ENCODE measurements at places on chromosomes 7 and 10. TPM values are rescaled to one million over a fixed set of nuclear protein-coding genes. Genes with fewer than 3 reads are reported as not detected.

The GBX1 gene
- not detected for total RNA-seq

The CLCN1 gene
- total RNA-seq: not detected

The CLRN3 gene
- total RNA-seq: not detected

The OPN4 gene
- not detected for total RNA-seq

The IKZF1 gene
- 504 TPM for total RNA-seq

The ZNF394 gene
- total RNA-seq: 28.2 TPM

The GATAD1 gene
- total RNA-seq: 35.5 TPM

DNA sequence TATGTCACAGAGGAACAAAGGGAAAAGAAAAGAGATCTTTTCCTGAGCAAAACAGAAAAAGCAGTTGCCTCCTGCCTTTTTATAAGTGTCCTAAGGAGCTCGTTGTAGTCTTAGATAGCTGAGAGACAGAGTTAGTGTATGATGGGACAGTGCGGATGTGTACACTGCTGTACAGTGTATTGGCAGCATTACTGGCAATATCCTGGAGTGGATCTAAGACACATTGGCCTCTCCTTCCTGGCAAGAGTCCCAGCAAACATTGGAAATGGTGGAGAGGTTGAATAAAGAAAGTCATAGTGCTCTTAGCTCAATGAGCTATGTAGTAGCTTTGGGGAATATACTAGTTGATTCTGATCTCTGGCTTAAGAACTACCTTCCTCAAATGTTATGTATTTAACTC is 22.7 kb downstream of the GARS1 start:
- no peak for DNase-seq

GRCh38 chr7:11533229-11533820 is 298.7 kb downstream of the THSD7A start:
- DNase-seq: no peak

DNA sequence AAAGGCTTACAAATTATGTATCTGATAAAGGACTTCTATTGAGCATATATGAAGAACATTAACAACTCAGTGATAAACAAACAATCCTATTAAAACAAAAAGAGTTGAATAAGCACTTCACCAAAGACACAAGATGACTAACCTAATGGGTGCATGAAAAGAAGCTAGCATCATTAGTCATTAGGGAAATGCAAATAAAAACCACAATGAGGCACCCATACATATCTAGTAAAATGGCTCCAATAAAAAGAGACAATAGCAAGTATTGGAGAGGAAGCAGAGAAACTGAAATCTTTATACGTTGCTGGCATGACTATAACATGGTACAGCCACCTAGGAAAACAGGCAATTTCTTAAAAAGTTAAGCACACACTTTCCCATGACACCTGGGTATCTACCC is 77.6 kb upstream of the ZMIZ1 start:
- DNase-seq: no peak

- DNase-seq: no peak
Observed at GRCh38 chr10:32061440-32061839, 5.2 kb upstream of the KIF5B start.

- no peak for DNase-seq
Observed at GRCh38 chr7:66913118-66914037, 7.6 kb upstream of the TMEM248 start.

- DNase-seq: no peak
Observed at GRCh38 chr10:96345222-96345621, 13.6 kb downstream of the OPALIN start.

DNA sequence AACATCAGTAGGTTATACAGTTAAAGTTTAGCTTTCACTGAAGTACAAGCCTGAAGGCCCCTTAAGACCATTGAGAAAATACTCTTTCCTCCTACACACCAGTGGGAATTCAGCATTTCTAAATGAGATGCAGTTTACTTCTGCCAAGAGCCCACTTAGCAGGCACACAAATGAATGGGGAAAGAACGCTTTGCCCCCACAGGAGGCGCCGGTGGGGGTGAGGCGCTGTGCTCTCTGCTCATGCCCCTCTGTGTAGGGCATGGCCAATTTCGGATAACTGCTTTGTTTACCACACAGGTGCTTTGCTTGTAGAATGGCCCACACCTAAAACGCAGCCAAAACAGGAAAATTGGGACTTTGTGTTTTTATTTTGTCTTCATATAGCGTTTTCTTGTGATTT is 15.9 kb upstream of the LAT2 start:
- DNase-seq: no peak

DNA sequence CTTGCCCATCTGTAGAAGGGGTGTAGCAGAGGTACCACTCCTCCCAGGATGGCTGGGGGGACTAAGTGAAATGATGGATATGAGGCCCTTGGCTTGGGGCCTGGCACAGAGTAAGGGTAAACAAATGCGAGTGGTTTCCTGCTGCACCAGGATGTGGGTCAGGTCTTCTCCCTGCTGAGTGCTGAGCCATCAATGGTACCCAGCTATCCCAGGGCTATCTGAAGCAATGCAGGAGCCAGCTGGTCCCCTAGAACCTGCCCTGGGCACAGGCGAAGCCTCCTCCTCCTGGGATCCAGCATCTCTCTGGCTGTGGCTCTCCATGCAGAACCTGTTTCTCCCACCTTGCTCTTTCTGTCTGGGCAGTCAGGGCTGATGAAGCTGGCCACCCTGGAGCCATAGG is 20.9 kb upstream of the GOLGA7B start:
- no peak for DNase-seq

GRCh38 chr10:28711776-28712175 is 34.5 kb downstream of the BAMBI start:
- no peak for DNase-seq

- DNase-seq: no peak
Observed at GRCh38 chr10:26326851-26327250, 110.3 kb downstream of the GAD2 start.

DNA sequence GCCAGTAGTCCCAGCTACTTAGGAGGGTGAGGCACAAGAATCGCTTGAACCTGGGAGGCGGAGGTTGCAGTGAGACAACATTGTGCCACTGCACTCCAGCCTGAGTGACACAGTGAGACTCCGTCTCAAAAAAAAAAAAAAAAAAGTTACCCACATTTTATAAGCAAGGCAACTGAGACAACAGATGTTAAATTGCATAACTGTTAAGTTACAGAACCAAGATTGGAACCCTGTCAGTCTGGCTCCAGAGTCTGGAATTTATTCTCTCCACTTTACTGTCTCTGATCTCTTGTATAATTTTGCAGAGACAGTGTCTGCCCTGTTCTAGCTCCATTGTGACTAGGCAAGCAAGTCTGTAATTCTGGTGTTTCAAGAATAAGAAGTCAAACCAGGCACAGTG is 6.2 kb upstream of the ITGB1 start:
- DNase-seq: no peak

- DNase-seq: no peak
Observed at GRCh38 chr10:6276356-6276755, 73.6 kb downstream of the PFKFB3 start.

DNA sequence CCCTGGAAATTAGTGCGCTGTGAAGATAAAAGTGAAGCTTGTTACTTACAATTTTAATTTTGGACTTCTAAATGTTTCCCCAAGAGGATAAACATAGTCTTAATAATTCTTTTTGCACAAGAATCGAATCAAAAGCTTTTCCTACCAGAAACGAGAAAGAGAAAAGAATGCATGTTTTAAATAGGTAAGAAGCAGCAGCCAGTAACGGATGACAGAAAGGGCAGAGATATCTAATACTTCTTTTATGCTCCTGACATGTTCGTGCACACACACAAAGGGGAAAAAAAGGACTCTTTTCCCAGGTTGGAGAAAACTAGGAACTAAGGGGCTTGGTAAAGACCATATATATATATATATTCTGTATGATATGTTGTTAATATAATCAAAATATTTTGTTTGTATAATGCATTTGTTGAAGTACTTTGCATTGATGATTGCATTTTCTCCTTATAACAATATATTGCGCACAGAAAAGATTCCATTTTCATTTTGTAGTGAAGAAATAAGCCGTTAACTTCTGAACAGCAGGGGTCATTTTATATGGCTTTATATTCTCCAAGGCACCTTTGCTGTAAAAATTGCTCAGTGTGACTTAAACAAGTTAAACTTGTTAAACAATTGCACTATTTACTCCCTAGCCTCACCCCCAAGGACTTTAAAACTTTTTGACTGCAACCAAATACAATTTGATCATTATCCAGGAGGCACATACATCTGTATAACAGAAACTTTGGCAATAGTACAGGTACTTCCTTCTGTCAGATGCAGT is 2.2 kb downstream of the PRKAR2B start:
- DNase-seq: no peak

- no peak for DNase-seq
Observed at GRCh38 chr7:13875496-13876074, 113.9 kb downstream of the ETV1 start.

- DNase-seq: no peak
Observed at GRCh38 chr7:78714356-78714755, 739.1 kb downstream of the MAGI2 start.

GRCh38 chr10:76667408-76668370 is 969.9 kb downstream of the KCNMA1 start:
- no peak for DNase-seq

GRCh38 chr10:98790817-98791216 is 344.1 kb upstream of the HPS1 start:
- no peak for DNase-seq

DNA sequence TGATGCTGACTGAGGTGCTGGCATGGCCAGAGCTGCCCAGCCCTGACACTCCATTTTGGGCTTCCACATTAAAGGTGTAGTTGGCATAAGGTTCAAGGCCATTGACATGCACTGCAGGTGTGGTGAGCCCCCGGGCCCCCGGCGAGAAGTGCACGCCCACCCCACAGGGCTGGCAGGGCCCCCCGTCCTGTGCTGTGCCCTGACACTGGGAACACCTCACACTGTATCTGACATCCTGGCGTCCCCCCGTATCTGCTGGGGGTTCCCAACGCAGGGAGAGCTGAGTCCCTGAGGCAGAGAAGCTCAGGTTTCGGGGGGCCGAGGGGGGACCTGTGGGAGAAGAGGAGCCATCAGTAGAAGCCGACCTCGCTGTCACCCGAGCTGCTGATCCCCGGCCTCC is 10.0 kb downstream of the EPHA1 start:
- no peak for DNase-seq

GRCh38 chr10:38054361-38054797 is 39.8 kb upstream of the ZNF37A start:
- DNase-seq: no peak

GRCh38 chr10:123526356-123527064 is 139.6 kb upstream of the GPR26 start:
- no peak for DNase-seq
